ENCODE measurements at places on chromosomes 1 and 21.

GRCh38 chr1:66176012-66176715, 357.8 kb upstream of the SGIP1 start:
- DNase-seq, result no peak

DNA sequence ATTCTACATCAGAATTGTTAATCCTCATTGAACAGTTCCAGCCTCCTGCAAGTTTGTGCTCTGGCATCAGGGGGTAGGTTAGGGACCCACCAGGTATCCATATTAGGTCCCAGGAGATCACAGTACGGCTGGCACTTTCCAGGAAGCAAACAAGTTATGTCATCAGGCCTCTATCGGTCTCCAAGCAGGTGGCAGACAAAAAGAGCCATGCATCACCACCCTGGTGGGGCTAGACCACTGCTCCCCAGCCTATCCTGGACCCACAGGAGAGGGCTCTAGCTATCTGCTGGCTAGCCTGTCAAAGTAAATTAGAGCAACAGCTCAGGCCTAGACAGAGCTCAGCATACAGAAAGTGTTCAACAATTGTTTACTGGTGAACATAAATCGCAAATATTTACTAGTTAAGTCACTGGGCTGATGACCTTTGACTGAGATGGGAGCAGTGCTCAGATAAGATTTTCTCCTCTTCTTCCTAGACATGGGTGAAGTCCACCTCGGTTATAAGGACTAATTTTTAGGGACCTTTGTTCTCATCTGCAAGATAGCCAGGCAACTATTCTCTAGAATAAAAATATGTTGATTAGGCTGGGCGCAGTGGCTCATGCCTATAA, 6.4 kb downstream of the NUAK2 start:
- DNase-seq, result no peak

GRCh38 chr1:204967451-204967850, 75.6 kb upstream of the CNTN2 start:
- no peak for DNase-seq

GRCh38 chr21:15249285-15249993, 184.6 kb upstream of the NRIP1 start:
- no peak for DNase-seq

- no peak for DNase-seq
These were observed 16.1 kb downstream of the F5 start for GRCh38 chr1:169570172-169570574.

DNA sequence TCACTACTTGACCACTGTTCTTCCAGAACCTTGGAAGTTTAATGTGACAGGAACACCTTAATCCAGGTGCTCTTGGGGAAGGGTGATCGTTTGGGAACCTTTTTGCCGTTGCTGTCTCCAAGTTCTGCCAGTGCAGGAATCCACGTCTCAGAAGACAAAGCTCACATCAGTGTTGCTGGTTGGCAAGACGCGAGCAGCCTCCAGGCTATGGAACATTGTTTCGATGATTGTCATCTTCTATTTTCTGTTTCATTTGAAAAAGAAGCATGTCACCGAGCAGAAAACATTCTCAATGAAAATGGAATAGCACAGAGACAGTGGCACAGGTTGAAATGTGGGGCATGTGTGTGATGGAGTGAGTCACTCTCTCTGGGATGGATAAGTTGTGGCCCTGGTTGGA, 11.7 kb downstream of the STUM start:
- no peak for DNase-seq
